ENCODE measurements at places on chromosomes 4 and X. TPM values are rescaled to one million over a fixed set of nuclear protein-coding genes. Genes with fewer than 3 reads are reported as not detected.

Gene UGT2B11
- not detected for total RNA-seq

Gene CENPC
- total RNA-seq, result 31.7 TPM

Gene SLC16A2
- 17.9 TPM for total RNA-seq

Gene WDFY3
- total RNA-seq, result 220 TPM

Gene FTHL17
- total RNA-seq, result not detected

Gene TBC1D8B
- total RNA-seq, result 11.3 TPM

Gene HSFX2
- total RNA-seq, result 1.2 TPM

Gene GABRG1
- total RNA-seq, result 0.06 TPM

Gene BMP3
- 12.4 TPM for total RNA-seq

Gene APELA
- total RNA-seq, result 4.3 TPM

Gene BDH2
- total RNA-seq, result 113 TPM

Gene PF4V1
- not detected for total RNA-seq

Gene CHIC2
- total RNA-seq, result 43.6 TPM

Gene MAGED4
- total RNA-seq, result 60.8 TPM

Gene TLR1
- total RNA-seq, result 7.6 TPM

Gene TEX28
- total RNA-seq, result not detected

Gene FGF13
- total RNA-seq, result 27.5 TPM

Gene MCF2
- total RNA-seq, result 1.2 TPM

Gene TKTL2
- not detected for total RNA-seq

Gene RHOXF1
- total RNA-seq, result 0.47 TPM

Gene ZCCHC18
- total RNA-seq, result 2.5 TPM

Gene SPANXN5
- total RNA-seq, result not detected

Gene TRIM61
- 1.2 TPM for total RNA-seq

Gene NPY2R
- total RNA-seq, result 0.23 TPM

Gene GABRQ
- 0.99 TPM for total RNA-seq

Gene HTR2C
- total RNA-seq, result 0.41 TPM

Gene ZNF630
- total RNA-seq, result 3.4 TPM

Gene UCP1
- not detected for total RNA-seq

Gene CLCN5
- 121 TPM for total RNA-seq

Gene TMPRSS11F
- total RNA-seq, result not detected

Gene OPHN1
- 20.4 TPM for total RNA-seq

Data from metanephros (tissue), 2 donors.